ENCODE measurements at places on chromosomes 12 and 14. TPM values are rescaled to one million over a fixed set of nuclear protein-coding genes. Genes with fewer than 3 reads are reported as not detected.

The TAS2R31 gene
- 2.9 TPM for total RNA-seq

The PLBD1 gene
- 0.23 TPM for total RNA-seq

- no peak for DNase-seq
Measured at GRCh38 chr14:51462706-51463105, 189.0 kb upstream of the FRMD6 start.

The SMIM41 gene
- not detected for total RNA-seq

The KRT86 gene
- total RNA-seq: not detected

DNA sequence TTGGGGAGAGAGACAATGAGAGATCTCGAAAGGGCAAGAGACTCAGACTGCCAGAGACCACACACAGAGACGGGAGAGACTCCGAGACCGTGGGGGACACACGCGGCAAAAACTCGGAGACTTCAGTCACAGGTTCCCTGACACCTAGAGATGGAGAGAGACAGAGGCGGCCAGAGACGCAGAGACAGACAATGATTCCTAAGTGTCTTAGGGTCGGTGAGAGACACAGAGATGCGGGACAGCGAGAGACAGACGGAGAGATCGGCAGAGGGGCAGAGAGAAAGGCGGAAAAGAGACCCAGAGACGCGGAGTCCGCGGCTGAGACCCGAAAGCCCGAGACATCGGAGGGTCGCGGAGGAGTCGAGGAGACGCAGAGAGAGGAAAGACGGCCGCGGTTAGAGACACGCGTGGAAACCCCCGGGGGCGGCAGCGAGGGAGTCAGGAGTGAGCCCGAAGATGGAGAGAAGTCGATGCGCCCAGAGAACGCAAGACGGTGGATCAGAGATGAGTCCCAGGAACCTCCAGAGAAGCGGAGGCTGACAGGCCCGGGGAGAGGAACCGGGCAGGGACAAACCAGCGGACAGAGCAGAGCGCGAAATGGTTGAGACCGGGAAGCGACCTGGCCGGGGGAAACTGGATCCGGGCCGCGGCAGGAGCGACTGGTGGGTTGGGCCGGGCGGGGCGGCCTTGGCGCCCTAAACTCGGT is 7.8 kb downstream of the LHX5 start:
- no peak for DNase-seq

DNA sequence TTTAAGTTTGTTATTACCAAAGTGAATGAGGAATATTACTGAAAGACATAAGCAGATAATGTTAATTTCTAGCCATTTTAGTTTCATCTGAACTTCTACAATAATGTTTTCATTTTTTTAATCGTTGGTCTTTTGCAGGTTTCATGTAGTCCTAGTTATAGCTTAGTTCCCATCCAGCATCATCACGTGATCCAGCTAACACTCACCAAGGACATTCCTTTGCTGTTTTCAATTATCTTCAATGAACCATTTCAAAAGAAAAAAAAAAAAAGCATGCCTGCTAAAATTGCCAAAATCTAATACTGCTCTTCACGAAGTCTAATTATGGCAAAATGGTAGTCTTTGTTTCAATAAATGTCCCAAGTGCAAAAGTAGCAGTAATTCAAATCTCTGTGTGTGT is 187.7 kb upstream of the ATXN7L3B start:
- DNase-seq: no peak

The RHEBL1 gene
- 2.3 TPM for total RNA-seq

The KRT85 gene
- total RNA-seq: not detected

GRCh38 chr12:31322801-31323207 is 3.1 kb downstream of the SINHCAF start:
- DNase-seq: no peak

- no peak for DNase-seq
Measured at GRCh38 chr12:132562489-132563021, 47.8 kb downstream of the LRCOL1 start.

DNA sequence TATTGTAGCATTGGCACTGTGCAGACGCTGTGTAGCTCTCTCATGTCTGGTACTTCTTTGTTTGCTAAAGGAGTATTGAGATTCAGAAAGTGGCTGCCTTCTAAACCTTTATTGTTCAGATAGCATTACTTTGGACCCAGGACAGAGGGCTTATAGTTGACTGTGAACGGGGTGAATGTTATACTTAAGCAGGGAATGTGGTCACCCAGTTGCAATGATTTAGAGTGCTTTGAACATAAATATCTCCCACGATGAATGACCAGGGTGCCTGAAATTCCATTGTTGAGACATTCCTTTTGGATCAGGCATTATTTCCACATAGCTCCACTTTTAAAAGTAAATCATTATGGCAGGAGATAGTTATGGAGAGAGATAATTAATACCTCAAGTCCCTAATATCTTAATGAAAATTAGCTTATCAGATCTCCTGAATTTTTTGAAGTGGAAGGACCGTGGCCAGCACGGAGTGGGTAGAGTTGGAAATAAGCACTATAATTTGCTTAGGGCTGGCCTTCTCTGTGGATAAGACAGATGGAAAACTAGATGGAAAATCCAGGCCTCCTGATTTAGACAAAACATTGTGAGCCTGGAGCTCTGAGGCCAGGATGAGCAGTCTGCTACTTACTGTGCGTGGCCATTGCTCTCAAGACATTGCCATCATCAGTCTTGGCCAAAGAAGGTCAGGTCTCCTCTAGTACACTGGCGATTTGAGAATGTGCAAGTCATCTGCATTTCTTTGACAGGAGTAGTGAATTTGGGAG is 114.5 kb downstream of the ETV6 start:
- no peak for DNase-seq

GRCh38 chr12:105916760-105917039 is 222.1 kb downstream of the NUAK1 start:
- no peak for DNase-seq

GRCh38 chr12:21675641-21676040 is 18.0 kb upstream of the LDHB start:
- no peak for DNase-seq

DNA sequence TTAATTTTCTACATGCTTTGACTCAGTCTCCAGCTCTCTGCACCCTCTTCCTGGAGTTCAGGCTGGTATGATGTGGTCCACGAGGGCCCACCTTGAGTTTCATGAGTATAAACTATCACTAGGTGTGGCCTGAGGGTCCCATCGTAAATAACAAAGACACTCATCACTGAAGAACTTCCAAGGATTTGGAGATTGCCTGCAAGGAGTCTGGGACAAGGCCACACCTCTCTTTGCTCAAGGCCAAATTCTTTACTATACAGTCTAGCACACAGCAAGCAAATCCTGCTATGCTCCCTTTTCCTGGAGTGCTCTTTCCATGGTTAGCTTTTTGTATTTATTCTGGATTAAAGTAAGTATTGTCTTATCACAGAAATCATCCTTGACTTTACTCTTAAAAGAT is 271.9 kb downstream of the SLC16A7 start:
- no peak for DNase-seq

DNA sequence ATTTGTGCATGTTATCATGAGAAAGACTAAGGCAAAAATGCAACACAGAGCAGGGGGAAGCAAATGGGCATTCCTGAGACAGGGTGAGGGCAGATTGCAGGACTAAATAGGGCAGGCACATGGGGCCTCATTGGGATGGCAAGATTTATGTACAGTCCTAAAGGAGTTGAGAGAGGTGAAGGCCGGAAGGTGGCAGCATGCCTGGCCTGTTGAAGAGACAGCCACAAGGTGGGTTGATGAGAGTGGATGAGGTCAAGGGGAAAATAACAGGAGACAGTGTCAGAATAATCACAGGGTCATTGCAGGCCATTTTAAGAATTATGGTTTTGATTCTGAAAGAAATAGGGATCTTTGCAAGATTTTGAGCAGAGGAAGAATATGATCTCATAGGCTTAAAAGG is 21.0 kb downstream of the PAH start:
- no peak for DNase-seq

DNA sequence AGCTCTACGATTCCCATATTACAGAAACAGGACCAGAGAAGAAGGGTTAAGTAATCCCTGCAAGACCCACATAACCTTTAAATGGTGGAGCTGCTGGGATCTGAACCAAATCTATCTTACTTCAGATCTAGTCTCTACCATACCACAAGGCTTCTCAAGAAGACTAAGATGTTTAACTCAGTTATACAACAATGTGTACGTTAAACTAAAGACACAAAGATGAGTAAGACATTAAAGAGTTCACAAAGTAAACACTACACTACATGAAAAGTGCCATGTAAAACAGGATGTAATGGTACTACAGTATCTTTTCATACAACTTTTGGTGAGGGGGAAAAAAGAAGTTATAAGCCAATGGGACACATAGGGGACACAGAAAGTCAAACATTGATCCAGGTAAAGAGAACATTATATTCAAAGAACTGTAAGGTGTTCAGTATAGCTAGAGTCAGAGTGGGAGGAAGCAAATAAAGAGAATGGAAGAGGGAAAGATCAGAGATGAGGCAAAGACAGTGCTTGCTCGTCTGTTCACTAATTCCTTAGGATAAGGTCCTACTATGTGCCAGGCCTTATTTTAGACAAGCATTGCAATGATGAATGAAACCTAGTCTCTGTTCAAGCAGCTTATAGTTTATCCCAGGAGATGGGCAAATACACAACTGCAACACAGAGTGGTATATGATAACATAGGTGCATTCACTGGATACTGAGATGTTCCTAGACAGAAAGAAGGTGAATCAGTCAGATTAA is 7.7 kb downstream of the TMED10 start:
- DNase-seq: no peak
